ENCODE measurements at places on chromosomes 1 and 21.

- no peak for DNase-seq
Measured at GRCh38 chr21:45603481-45603880, 40.0 kb upstream of the PCBP3 start.

DNA sequence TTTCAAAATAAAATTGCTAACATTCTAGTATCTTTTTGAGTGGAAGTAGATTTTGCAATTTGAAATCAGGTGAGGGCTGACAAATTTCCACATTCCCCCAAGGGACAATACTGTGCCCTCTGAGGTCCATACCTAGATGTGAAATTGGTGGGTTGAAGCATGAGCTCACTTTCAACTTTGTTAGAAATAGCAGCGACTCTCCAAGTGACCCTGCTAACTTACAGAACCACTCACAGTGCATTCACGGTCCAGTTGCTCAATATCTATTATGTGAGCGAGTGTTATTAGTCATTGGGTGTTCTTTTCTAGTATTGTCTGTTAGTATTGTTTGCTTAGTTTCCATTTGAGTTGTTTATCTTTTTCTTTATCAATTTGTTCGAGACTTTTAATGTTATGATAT, 53.6 kb upstream of the ASB17 start:
- DNase-seq: no peak

DNA sequence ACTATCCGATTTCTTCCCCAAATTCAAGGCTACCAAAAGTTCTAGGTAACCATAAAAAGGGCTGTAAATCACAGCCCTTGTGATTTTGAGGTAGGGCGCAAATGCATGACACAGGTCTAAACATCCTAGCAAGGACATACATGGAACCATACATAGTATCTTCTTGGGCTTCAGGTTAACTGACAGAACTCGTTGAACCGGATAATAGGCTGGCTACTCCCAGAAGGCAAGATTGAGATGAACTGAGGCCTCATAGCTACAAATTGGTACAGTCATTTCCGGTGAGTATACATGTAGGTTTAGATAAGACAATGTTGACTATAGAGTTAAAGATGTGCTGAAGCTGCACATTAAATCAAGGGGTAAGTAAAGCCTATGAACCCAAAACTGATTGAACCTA, 27.3 kb upstream of the TP53BP2 start:
- DNase-seq: no peak

GRCh38 chr1:54131419-54131818, 21.4 kb downstream of the CDCP2 start:
- DNase-seq: no peak

DNA sequence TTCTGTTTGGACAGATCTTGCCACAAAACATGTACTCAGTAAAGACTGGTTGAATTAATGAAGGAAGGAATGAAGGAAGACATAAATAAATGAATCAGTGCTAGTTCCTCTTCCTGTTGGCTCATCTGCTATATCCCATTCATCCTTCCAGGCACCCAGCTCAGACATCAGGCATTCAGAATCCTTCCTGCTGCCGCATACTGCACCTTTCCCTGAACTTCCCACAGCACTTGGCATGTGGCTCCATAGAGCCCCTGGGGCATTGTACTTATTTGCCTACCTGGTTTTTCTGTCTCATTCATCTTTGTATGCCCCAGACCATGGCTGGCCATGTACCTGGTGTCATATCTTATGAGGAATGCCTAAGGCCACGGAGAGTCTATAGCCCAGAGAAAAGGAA, 34.4 kb upstream of the ZNF648 start:
- DNase-seq: no peak

DNA sequence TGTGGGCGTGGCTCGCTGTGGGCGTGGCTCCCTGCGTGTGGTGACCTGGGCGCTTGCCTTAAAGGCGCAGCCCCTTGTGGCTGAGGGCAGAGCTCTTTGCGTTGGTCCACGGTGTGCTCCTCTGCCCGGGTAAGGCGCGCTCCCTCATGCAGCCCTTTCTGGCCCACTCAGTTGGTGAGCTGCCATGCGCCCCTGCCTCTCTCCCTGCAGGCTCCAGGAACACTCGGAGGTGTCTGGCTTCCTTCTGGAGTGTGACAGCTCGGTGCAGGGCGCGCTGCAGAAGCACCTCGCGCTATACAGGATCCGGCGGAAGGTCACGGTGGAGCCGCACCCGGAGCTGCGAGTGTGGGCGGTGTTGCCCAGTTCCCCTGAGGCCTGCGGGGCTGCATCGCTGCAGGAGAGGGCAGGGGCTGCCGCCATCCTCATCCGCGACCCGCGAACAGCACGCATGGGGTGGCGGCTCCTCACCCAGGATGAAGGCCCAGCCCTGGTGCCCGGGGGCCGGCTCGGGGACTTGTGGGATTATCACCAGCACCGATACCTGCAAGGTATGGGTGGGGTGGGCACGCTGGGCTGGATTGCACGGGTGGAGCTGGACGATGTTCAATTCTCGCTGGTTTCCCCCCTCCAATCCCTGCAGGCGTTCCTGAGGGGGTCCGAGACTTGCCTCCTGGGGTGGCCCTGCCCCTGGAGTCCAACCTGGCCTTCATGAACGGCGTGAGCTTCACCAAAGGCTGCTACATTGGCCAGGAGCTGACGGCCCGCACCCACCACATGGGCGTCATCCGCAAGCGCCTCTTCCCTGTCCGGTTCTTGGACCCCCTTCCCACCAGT, 9.1 kb downstream of the IBA57 start:
- no peak for DNase-seq

GRCh38 chr21:16408280-16408679, 678.5 kb downstream of the USP25 start:
- DNase-seq: no peak

- no peak for DNase-seq
Measured at GRCh38 chr1:10788592-10789006, 7.8 kb downstream of the CASZ1 start.

DNA sequence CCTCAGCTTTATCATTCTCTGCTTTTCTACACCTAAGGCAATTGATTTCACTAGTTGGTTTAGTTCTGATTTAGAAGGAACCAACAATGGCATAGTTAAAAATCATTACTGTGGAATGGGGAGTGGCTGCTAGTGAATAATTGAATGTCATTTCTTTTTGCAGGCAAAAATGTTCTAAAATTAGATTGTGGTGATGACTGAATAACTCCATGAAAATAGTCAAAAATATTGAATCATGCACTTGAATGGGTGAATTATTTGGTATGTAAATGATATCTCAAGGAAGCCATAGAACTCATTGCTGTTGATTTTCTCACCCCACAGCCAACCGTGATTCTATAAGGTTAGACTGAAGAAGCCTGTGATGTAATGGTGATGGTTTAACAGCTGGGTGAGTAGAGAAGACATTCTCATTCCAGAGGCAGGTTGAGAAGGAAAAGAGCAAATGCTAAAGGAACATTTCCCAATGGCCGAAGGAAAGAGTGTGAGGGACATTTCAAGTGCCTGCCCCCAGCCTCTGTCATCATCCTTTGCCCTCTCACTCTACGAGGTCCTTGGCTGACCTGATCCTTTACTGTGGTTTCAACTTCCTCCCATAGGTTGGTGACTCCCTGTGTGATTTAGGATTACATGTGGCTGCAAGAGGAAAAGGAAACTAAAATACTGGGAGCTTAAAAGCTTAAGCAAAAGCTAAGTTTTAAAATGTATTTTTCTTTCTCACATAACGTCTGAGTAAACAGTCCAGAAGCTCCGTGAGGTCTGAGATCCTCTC, 12.5 kb downstream of the OVAAL start:
- DNase-seq: no peak

All from naive thymus-derived CD8-positive, alpha-beta T cell (primary cell).